ENCODE measurements at places on chromosomes 2 and 18.
A peak's percentile ranks its signal among the peaks of the same experiment; 100 is the strongest.

GRCh38 chr2:151518802-151519201 is 109.1 kb downstream of the RIF1 start:
- peak; percentile 25 for DNase-seq

- no peak for DNase-seq
Observed at GRCh38 chr2:22694856-22695255, 690.1 kb upstream of the KLHL29 start.

DNA sequence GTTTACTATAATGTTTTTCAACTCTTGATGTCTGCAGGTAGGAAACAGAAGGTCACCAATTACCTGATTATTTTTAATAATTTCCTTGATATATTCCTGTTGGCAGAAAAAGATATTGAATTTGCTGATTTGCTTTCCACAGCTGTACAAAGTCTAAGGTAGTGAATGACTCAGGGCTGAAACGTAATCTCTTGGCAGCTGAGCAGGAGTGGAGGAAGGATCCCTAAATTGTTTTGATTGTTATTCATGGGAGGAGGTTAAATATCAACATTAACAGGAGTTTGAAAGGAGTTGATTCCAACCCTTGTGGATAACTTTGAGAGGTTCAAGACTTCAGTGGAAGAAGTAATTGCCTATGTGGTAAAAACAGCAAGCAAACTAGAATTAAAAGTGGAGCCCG is 345.2 kb upstream of the SLC8A1 start:
- DNase-seq: peak; percentile 46

DNA sequence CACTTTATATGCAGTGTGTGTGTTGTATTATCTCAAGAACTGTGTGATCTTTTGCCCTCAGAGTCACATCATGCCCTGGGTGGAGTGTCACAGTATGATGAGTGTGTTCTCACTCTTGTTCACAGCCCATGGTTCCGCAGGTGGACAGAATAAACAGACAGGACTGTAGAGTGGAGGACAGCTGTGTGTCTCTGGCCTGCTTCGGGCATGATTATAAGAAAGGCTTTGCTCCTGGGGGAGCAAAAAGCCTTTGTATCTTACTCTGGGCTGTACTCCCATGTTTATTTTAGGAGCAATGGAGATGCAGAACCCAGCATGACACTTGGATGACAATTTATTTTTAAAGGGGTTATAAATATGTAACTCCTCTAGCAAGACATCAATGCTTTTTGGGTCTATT is 371.7 kb upstream of the MEX3C start:
- DNase-seq: no peak

- DNase-seq: no peak
Observed at GRCh38 chr18:36153771-36154170, 24.1 kb downstream of the ELP2 start.

- DNase-seq: no peak
Observed at GRCh38 chr2:168256448-168256847, 9.1 kb upstream of the STK39 start.

- no peak for DNase-seq
Observed at GRCh38 chr2:98123286-98123685, 36.3 kb downstream of the VWA3B start.

DNA sequence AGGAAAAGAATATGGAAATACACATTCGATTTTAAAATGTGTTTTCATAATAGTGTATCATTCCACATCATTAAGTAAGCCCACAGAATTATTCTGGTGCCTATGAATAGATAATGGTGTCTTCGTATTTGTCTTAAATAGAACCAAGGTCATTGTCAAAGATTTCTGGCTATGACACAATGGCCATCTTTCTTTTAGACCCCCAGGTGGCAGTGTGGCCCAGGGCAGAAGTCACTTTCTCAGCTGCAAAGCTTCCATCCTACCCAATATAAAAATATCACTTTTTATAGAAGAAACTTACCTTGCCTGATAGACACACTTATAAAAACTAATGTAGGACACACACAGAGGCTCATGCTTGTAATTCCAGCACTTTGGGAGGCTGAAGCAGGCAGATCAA is 57.5 kb downstream of the ZRANB3 start:
- peak; percentile 16 for DNase-seq

GRCh38 chr2:156532989-156533388 is 96.8 kb downstream of the GPD2 start:
- DNase-seq: no peak

- DNase-seq: no peak
Observed at GRCh38 chr2:238845583-238846377, 2.1 kb upstream of the TWIST2 start.

- no peak for DNase-seq
Observed at GRCh38 chr2:158101384-158101926, at the start of gene UPP2. Gene UPP2, plus strand, starts transcription at chr2:158101876. Its CDS starts 188 bp downstream, at chr2:158102064.

GRCh38 chr2:207225773-207226172 is 60.0 kb upstream of the KLF7 start:
- no peak for DNase-seq

GRCh38 chr2:232842689-232843088 is 27.4 kb upstream of the SNORC start:
- no peak for DNase-seq

DNA sequence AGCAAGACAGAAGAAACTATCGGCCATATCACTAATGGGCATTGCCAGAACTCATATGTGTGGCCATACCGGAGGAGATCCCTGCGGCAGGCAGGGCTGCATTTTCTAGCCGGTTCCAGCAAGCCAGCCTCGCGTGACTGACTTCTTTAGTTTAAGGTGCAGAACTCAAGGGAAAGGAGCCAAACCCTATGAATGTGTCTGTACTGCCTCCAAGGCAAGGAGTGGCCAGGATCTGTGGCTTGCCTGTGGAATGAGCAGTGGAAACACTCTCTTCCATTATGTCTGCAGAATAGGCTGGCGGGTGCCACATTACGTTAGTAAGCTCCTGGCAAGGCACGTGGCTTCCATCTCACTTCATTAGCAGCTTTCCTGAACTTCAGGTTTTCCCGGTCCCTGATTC is 137.6 kb downstream of the ATL2 start:
- DNase-seq: no peak

DNA sequence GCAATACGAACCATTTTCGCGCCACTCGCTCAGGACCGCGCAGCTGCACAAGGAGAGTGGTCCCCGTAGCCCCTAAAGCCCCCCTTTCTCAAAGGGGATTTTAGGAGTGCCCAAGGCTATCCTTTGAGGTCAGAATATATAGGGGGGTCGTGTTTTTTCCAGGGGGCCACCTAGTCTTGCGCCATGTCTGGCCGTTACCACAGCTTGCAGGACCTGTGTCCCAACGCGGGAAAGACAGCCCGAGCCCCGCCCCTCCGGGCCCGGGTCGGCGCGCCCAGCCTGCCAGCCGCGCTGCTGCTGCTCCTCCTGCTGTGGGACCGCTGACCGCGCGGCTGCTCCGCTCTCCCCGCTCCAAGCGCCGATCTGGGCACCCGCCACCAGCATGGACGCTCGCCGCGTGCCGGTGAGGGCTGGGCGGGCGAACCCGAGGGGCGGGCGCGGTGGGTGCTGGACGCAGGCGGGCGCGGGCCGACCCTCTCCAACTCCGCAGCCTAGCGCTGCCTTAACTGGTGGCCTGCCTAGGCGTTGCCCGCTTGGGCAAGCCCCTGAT is at the start of gene CDCA7:
CDCA7 (plus strand) TSS at position 291 of the 550 bp plus-strand sequence; CDS start at position 383, 92 bp downstream.
- peak; percentile 43 for DNase-seq

- DNase-seq: peak; percentile 92
Observed at GRCh38 chr2:109318150-109318948, 189.3 kb downstream of the SH3RF3 start.

GRCh38 chr18:54883816-54884604 is 55.7 kb downstream of the RAB27B start:
- DNase-seq: no peak

DNA sequence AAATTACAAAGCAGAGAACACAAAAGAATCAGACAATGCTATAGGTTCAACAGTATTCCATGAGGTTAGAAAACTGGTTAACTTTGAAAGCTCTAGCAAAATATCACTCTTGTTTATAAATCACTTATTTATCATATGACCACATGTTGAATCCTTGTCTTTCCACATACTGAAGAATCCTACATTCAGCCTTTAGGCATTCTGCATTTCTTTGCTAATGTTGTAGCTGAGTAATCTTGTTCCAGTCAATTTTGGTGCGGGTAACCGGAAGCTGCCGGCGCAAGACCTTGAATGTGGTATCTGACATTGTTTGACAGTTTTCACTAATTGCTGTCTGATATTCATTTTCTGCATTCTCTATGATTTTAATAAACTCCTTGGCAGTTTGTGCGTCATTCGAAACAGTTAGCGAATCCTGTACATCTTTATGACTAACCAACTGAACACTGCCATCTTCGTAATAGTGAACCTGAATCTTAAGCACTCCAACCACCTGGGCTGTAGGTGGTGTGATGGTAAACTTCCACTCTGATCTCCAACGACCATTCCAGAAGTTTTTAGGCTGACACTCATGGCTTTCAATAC is 154.1 kb downstream of the BAZ2B start:
- no peak for DNase-seq

- DNase-seq: no peak
Observed at GRCh38 chr2:121082191-121082590, 202.8 kb downstream of the TFCP2L1 start.

GRCh38 chr2:156037482-156037881 is 295.0 kb downstream of the NR4A2 start:
- no peak for DNase-seq

DNA sequence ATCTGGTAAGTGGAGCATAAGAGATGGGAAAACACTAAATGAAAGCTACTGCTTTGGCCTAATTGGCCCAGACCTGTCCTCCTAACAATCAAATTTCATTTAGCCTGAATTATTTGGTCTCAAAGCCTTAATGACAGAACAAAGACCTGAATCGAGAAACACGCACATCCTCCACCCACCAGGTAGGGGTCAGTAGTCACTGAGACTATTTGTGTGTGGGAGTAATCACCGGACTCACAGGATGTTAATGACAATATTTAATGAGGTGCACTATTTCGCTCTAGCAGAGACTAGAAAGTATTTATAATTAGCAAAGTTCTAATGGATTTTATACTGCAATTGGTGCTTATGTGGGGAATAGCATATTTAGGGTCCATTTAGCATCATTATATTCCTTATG is 68.1 kb downstream of the RBM43 start:
- DNase-seq: no peak

- no peak for DNase-seq
Observed at GRCh38 chr2:11680901-11681721, 11.1 kb upstream of the NTSR2 start.

DNA sequence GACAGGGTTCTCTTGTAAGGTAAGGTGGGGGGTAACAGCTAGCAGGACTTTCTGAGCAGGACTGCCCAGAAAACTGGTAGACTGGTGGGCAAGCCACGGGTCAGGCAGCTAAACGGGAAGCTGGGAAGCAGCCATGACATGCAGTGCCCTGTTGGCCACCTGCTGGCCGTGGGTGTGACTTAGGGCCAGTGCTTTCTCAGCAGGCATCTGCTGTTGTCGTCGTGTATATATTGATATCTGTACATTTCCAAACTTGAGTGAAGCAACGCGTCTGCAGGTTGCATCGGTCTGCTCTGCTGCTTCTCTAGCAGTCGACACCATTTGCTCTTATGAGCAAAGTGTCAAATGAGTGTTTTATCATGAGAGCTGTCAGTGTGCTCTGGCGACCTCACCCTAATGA is 31.0 kb downstream of the COA5 start:
- DNase-seq: no peak

DNA sequence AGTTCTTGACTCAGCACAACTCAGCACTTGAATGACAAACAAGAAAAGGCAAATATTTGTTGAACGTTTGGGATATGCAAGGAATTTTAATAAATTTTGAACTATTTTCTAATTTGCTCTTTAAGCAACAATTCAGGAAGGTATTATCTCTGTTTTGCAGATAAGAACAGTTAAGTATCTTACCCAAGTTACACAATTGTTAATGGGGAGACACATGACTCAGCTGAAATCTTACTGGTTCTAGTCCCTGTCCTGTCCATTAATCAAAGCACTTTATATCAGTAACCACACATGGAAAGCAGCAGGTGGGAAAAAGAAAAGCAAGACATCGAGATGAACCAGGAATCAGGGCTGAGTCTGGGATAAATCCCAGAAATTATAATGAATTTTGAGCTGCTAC is 493.9 kb upstream of the PIK3C3 start:
- no peak for DNase-seq

GRCh38 chr2:233411162-233411561 is 56.9 kb downstream of the DGKD start:
- DNase-seq: no peak

- no peak for DNase-seq
Observed at GRCh38 chr2:65940856-65941255, 494.1 kb upstream of the MEIS1 start.

GRCh38 chr2:219041252-219041651 is at the start of gene CFAP65:
Gene CFAP65, minus strand, starts transcription at chr2:219041516. Its CDS starts 2,468 bp downstream, at chr2:219039048.
- DNase-seq: peak; percentile 51

Data from brain microvascular endothelial cell (primary cell).